ENCODE measurements at places on chromosomes 2 and 18.
A peak's percentile ranks its signal among the peaks of the same experiment; 100 is the strongest.

DNA sequence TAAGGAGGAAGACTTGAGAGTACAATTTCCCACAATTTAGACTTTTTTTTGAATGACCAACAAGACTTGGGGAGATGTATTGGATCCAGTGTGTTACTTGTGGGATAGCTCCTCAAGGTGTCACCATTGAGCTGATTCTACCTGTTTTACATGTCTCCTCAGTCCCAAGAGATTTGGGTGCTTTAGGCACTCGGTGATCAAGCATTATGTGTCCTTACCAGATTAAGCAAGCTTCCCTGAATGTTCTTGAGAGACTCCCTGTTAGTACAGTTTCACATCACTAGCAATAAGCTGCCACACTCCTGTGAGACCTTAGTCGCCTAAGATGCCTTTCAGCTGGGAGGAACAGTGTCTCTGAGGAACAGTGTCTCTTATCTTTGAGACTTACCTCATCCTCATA is 384.3 kb upstream of the SYT4 start:
- peak; percentile 83 for DNase-seq

DNA sequence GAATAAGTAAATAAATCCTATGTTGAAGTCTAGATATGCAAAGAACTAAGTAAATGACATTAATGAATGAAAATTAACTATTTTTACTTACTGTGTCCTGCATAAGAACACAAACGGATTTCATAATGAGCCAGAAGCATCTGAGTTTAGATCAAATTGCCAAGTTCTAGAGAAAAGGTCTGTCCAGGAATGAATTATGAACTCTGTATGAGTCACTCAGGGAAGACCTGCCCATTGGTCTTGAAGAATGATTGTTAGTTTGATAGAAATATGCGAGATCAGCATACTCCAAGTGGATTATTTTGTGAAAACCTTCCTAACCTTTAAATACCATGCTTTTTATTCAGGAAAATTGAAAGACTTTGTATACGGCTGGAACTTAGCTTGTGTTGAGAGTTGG is 189.5 kb downstream of the DOK6 start:
- DNase-seq: no peak

GRCh38 chr2:127064642-127065250 is 42.2 kb downstream of the BIN1 start:
- peak; percentile 98 for DNase-seq

DNA sequence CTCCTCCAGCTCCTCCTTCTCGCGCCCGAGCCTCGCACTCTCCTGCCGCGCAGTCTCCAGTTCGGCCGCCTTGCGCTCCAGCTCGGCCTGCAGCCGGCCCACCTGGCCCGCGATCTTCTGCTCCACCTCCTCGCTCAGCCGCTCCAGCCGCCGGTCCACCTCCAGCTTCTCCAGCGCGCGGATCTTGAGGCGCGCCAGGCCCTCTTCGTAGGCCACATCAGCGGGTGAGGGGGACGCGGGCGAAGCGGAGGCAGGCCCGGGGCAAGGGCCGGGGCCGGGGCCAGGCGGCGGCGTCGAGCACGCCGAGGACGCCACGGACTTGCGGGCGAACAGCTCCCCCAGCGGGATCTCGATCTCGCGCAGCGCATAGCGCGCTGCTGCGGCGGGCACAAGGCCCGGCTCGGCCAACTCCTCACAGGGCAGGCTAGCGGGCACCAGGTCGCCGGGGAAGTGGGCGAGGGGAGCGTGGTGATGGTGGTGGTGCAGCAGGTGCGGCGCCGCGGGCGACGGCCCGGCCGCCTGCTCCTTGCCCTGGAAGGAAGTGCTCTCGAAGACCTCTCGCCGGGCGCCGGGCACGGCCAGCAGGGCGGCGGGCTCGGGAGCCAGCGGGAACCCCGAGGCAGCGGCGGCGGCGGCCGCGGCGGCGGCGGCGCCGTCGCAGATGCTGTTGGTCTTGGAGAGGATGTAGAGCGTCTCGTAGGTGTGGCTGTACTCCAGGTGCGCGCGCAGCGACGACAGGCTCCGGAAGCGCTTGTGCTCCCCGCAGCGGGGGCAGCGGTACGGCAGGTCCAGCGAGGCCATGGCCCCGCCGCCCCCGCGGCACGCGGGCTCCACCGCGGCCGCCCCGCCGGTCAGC is 15.2 kb downstream of the FBXO41 start:
- DNase-seq: peak; percentile 79

GRCh38 chr2:215451012-215451756 is 15.3 kb upstream of the FN1 start:
- no peak for DNase-seq

DNA sequence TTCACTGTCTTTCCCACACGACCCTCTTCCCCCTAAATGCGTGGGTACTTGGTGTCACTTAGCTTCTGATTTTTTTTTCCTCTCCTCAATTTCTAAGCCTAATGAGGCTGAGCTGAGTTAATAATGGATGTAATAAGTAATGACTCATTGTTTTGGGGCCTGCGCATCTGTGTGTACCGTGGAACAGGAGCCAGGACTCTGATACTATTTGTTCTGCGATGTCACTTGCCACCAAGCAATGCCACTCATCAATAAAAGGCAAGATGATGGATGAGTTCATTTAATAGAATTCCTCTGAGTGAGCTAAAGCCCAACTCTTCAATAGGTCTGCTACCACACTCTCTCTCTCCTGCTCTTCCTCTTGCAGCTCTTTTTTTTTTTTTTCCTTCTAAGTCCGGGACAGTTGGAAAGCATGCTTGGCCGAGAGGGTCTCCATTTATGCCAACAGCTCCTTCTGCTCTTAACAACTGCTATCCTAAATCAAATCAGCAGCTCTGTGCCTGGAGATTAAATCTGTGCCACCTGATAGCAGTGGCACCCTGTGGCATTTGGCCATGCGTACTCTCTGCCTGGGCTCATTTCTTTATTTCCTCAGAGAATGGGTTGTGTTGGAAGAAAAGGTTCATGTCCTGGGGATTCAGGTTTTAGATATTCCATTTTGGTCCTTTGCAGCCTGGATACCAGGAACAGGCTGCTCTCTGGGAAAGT is 1284.2 kb upstream of the PIK3C3 start:
- no peak for DNase-seq

- no peak for DNase-seq
Measured at GRCh38 chr2:12183032-12183645, 436.7 kb downstream of the LPIN1 start.

DNA sequence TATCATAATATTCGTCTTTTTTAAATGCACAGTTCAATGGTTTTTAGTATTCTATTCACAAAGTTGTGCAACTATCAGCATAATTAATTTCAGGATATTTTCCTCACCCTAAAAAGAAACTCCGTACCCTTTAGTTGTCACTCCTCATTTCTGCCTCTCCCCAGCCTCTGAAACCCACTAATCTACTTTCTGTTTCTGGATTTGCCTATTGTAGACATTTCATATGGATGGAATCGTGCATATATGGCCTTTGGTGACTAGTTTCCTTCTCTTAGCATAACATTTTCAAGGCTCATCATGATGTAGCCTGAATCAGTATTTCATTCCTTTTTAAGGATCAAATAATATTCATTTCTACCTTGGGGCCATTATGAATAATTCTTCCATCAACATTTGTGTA is 18.5 kb downstream of the NEURL3 start:
- no peak for DNase-seq

GRCh38 chr2:26509141-26509540 is 31.2 kb upstream of the OTOF start:
- no peak for DNase-seq

GRCh38 chr18:5738526-5738925 is 156.8 kb downstream of the TMEM200C start:
- no peak for DNase-seq

GRCh38 chr18:50441016-50441415 is 66.2 kb downstream of the SKA1 start:
- DNase-seq: no peak

DNA sequence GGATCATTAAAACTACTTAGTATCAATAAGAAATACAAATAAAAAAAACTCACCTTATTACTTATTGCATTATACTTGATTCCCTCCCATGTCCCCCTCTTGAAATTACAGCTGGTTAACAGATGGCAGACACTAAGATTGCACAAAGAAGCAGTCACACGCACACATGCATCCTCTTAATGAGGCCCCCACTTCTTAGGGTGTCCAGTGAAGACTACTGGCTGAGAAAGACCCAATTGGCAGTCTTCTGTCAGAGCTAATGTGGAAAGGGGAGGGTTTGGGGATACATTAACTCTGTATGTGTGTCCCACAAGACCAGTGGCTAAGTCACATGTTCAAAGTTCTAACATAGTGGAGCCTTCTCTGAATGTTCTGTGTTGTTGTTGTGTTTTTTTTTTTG is 210.7 kb downstream of the MTX2 start:
- no peak for DNase-seq

All from kidney tubule cell (primary cell).